Stimulated activated CD4-positive, alpha-beta T cell treated with anti-CD3 and anti-CD28 coated beads, Interleukin-15, amount 100 ng/mL, for 1 hour (primary cell): ENCODE measurements at places on chromosomes 2 and 18.

DNA sequence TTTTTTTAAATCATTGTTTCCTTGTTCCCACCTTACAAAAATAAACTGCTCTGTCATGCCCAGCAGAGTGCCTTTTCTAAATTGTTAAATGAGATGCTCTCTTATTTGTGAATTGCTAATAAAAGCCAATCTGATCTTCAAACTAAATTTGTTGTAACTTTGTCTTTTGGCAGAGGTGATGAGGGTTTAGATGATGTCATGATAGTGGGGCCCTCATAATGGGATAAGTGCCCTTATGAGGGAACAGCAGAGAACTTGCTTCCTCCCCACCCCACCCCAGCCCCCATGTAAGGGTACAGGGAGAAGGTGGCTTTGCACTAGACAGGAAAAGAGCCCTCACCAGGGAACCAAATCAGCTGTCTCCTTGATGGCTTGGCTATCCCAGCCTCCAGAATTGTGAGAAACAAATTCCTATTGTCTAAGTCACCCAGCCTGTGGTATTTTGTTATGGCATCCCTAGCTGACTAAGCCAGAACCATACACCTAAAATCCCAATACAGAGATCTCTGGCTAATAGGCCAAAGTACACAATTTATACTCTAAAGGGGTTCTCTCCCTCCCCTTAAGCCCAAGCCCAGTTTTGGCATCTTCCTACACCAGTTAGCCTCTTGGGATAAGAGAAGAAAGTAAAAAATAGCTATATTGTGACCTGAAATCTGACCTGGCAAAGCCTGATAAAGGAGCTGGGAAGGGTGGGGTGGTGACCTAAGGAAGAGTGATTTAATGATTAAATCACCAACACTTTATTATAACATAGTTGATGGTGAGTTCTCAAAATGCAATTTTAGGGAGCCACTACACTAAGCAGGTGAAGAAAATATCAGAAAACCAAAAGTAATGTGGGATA is 40.3 kb upstream of the HNRNPA3 start:
- no peak for DNase-seq

DNA sequence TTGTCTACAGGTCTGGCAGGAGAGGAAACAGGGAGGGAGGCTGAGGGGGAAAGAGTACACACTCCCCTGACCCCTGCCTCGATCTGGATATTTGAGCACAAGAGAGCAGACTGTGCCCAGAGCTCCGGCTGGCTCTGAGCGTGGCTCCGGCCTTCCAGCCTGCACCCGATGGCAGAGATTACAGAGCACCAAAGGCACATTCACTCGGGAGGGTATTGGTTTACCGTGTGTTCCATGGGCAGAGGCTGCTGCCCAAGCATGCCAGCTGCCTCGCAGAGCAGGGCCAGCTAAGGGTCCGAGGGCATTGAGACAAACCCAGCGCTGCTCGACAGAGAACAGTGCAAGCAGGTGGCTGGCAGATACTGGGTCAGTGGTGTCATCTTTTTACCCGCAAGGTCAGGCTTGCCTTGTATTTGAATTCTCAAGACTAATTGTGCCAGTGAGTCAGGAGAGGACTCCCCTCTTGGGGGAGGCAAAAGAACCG is 132.2 kb downstream of the TNS1 start:
- DNase-seq: no peak

- DNase-seq: no peak
These were observed 252.2 kb downstream of the KLHL29 start for GRCh38 chr2:23637011-23637778.

DNA sequence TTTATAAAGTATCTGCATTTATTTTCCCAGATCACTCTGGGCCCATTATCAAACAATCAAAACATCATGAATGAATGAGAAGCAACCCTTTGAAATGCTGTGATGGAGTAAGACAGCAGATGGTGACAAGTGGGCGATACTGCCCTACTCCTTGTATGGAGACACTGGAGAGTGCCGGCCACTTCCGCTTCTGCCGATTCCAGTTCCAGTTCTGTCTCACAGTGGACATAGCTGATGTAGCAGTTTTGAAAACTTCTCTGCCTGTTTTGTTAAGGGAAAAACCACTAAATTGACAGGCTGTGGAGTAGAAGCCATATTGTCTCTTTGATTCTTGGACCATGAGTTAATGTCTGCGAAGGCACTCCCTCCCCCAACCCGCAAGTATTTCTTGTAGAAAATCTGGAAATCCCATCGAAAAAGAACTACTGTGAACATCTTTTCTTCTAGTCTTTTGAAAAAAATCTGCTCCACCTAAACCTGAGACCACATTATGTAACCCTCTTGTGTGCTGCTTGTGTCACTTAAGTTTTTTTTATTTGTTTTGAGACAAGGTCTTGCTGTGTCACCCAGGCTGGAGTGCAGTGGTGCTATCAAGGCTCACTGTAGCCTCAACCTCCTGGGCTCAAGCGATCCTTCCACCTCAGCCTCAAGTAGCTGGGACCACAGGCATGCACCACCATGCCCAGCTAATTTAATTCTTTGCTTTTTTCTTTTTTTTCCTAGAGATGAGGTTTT is 133.5 kb downstream of the TANC1 start:
- DNase-seq: no peak

DNA sequence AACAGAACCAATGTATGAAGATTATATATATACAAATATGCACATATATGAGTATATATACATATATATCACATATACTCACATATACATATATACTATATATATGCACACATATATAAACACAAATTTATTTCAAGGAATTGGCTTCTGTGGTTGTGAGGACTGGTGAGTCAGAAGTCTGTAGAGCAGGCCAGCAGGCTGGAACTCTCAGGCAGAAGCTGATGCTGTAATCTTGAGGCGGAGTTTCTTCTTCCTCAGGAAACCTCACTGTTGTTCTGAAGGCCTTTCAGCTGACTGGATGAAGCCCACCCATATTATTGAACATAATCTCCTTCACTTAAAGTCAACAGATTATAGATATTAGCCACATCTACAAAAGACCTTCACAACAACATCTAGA is 143.9 kb upstream of the CREB1 start:
- no peak for DNase-seq

GRCh38 chr2:188439986-188440385 is 148.3 kb downstream of the GULP1 start:
- no peak for DNase-seq

DNA sequence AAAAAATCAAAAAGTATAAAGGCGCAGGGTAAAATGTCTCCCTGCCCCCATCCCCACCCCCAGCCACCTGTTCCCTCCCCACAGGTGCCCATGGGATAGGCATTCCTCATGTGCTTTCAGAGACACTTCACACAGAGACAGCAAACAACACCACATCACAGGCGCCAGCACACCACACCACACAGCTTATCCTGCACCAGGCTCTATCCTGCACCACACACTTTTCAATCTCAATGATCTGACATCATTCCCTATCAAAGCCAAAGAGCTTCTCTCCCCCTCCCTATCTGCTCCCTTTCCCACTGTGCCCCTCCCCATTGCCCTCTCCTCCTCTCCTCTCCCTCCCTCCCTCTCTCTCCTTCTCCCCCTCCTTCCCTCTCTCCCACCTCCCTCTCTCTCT is 15.5 kb downstream of the FAM178B start:
- DNase-seq: no peak

DNA sequence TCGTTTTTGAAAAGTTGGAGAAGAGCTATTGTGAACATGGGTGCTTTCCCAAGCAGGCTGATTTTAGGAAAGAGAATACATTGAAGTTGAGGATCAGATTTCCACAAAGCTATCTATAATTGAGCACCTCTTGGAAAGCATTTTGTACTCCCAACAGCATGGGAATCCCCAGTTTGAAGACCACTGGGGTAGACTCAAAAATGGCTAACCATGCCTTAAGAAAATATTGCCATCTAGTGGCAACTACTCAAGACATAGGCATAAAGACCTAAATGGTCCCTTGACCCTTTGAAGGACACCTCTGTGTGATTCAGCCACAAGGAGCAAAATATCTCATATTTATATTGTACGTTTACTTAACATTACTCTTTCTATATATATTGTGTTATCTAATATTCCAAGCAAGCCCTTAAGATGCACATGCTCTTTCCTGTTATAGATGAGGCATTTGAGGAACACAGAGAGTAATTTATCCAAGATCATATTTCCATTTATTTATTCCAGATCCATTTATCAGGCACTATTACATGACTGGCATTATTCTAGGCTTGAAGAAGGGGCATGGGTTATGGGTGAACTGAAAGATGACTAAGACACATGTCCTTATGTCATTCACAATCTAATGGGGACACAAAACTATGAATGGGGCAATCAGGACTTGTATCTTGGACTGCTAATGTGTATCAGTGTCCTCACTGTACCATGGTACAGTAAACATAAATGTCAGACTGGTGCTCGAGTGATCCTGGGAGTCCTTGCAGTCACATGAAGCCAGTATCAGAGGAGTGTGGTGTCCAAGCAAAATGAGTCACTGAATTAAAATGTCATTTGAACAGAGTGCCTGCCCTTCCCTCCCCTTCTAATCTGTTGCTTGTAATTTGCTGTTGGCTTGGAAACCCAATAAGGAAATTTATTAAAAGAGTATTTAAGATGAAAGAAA is 121.0 kb upstream of the XPO1 start:
- DNase-seq: no peak

GRCh38 chr2:5250482-5250881 is 441.7 kb upstream of the SOX11 start:
- no peak for DNase-seq
